SIG-M5 (cell line): ENCODE measurements at places on chromosomes 4 and X.

GRCh38 chrX:9902656-9903055 is 64.5 kb upstream of the CLDN34 start:
- DNase-seq, result no peak

DNA sequence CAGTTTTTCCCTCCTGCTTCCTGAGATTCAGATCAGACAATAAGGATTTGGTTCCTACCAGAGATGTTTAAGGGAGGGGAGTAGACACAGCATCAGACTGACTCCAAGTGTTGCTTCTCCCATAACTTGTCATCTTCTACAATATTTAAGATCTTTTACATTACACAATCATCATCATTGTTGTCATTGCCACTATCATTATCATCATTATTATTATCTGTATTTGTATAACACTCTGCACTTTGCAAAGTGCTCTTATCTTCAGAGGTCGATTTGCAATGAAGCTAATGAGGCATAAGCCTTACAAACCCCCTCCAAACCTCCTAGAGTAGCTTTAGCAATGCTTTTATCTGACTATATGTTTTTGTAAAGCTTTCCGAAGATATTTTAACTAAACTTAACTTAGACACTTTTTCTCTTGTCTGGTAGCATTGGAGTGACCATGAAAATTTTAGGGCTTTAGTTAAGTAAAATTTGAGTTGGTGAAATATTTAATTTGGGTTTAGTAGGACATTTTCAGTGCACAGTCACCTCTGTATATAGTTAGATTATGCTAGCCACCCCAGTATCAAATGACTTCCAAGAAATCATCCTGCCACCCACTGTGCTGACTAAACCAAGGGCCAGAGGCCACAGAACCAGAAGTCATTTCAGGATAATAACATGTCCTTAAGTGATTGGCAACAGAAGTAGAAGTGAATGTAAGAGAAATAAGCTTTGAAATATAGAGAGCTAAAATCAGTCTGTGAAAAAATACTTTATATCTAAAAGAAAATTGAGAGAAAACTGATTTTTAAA is 124.2 kb upstream of the NRK start:
- no peak for DNase-seq

DNA sequence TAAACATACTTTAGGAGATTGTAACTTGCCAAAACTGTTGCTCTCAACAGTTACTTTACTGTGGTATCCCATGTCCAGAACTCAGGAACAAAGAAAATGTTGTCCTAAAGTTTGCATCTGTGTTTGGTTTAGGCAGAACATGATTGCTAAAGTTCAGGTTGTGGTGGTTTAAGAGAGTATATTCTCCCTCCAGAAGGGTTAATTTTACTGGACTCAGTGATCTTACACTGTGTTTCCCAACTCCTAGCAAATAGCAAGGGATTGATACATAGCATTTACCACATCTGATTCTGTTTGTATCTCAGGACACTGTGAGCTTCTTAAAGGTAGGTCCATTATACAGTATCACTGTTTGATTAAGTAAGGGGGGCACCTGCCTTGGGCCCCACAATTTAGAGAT is 13.3 kb upstream of the DCK start:
- no peak for DNase-seq

GRCh38 chrX:44871931-44872820 is 812 bp upstream of the KDM6A start:
- DNase-seq, result no peak

DNA sequence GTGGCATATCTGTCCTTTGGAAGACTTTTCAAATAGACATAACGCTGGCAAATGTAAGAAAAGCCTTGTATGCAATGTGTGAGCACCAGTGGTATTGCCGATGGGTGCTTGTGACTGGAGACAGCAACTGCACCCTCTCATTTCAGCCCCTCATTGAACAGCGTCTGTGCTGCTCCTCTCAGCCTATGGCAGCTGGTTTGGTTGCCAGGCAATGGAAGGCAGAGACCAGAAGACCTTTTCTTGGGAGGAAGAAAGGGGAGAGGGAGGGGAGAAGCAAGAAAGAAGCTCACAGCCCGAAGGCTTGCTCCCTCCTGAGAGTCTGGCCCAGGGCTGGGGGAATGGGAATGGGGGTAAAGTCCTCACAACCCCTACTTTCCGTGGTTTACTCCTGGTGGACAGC is 20.2 kb downstream of the ZCCHC13 start:
- DNase-seq, result no peak
